ENCODE measurements at places on chromosomes 6 and 20.
A peak's percentile ranks its signal among the peaks of the same experiment; 100 is the strongest.

DNA sequence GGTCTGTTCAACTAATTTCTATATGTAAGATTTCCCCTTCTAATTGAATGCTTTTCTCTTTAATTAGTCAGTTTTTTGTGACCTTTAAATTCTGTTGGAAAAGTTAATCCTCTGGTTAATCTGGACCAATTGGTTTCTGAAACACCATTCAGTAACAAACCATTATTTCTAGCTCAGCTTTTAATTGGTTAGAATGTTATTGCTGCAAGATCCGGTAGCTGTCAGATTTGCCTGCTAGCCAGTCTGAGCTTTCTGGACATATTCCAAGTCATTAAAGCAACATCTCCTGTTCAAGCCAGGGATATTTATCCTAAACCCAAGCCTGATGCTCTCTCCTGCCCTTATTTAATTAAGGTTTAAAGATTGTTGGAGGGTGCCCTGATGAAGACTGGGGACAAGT, 55.1 kb upstream of the FBXL4 start:
- no peak for DNase-seq

DNA sequence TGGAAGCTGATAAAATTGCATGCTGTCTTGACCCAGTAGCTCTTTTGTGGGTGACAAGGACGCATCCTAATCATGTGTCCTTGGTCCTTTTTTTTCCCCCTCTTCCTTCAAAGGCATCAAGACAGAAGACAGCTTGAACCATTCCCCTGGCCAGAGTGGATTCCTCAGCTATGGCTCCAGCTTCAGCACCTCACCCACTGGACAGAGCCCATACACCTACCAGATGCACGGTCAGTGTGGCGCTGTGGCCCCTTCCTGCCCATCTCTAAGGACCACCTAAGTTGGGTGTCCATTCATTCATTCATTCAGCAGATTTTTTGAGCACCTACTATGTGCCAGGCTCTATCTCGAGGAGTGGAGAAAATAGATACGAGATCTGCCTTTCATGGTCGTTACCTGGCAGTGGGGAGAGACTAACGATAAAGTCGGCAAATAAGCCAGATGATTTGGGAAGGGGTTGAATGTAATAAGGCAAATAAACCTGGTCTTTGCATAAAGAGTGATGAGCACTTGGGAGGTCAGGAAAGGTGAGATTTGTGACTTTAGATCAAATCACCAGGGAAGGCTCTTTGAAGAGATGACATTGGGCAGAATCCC, 121.5 kb downstream of the EYA2 start:
- no peak for DNase-seq

GRCh38 chr6:50608421-50608820, 104.9 kb upstream of the TFAP2D start:
- no peak for DNase-seq

- DNase-seq: no peak
Measured at GRCh38 chr20:25859649-25860530, 163.2 kb upstream of the ZNF337 start.

GRCh38 chr20:53330601-53331140, 263.0 kb downstream of the ZNF217 start:
- DNase-seq: no peak

DNA sequence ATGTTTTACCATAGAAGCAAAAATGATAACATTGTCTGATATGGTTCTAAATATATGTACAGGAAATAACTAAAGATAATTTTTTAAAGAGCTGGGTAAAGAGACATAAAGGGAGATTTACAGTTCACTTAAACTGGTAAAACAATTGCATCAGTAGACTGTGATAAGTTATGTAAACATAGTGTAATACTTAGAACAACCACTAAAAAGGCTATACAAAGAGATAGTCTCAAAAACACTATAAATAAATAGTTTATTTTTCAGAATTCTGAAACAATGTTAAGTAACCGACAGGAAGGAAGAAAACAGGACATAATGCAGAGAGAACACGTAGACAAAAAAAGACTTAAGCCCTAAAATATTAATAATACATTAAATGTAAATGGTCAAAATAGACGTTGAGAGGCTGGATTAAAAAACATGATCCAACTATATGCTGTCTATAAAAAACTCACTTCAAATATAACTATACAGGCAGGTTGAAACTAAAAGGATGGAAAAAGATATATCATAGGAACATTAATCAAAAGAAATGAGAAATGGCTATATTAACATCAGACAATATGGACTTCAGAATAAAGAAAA, 32.7 kb upstream of the ATXN1 start:
- DNase-seq: no peak

GRCh38 chr6:35850208-35850607, 45.1 kb downstream of the LHFPL5 start:
- DNase-seq: no peak

DNA sequence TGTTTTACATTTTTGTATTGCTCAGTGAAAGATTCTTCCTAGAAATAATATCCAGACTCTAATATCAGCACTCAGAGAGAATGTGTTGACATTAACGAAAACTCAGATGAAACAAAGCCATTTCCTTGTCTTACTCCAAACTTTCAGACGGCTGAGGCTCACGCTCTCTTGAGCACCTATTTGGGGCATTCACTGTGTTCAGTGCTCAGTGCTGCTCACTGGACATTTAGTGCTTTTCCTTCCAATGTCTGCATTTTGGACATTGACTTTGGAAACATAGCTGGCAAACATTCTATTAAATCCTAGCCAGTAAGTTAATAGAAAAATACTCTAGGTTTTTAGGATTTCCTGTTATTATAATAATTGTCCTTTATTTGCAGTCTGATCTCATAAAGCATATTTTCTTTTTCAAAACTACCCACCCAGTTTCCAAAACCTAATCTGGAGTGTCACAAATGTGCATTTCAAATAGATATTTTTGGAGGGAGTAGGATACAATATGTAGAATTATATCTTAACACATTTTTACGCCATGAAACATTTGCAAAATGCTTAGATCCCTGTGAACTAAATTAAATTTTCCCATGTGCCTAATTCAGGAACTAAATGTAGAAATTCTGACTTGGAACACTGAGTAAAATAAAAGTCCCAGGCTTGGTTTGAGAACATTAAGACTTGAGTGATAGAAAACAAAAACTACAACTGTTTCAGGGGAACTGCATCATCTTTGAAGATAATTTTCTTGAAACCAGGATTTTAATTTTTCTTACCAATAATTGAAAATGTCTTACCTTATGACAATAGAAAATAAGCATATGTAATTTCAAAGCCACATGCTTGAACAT, 91.7 kb upstream of the B3GAT2 start:
- no peak for DNase-seq

- DNase-seq: no peak
Measured at GRCh38 chr6:35955970-35956369, 35.1 kb upstream of the SRPK1 start.

GRCh38 chr6:35305117-35305516, 7.5 kb downstream of the DEF6 start:
- DNase-seq: no peak

DNA sequence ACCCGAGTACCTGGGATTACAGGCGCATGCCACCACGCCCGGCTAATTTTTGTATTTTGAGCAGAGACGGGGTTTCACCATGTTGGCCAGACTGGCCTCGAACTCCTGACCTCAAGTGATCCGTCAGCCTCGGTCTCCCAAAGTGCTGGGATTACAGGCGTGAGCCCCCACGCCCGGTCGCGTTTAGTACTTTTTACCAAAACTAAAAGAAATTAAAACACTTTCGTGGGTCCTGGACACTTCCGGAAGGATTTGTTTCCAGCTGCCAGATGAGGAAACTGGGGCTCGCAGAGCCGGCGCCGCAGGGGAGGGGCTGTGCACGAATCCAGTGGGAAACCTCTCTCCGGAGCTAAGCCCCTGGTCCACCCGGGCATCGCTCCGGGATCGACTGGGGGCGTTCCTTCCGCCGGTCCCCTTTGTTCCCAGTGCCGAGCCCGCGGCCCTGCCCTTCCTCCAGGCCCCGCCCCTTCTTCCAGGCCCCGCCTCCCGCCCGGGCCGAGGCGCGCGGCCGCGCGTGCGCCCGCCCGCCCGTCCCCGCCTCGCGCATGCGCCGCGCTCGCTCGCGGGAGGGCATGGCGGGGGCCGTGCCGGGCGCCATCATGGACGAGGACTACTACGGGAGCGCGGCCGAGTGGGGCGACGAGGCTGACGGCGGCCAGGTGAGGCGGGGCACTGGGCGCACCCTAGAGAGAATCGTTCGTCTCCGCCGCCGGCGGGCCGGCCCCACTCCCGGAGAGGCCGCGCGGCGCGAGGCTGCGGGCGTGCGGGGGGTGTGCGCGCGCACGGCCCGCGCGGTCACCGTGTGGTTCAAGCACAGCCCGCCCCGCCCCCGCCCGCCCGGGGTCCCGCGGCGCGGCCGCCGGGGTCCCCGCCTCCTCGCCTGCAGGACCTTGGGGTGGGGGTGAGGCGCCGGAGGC, at the start of gene NELFCD:
NELFCD (plus strand) TSS at position 546 of the 917 bp plus-strand sequence; CDS start at position 600, 54 bp downstream.
- DNase-seq: peak; percentile 92

DNA sequence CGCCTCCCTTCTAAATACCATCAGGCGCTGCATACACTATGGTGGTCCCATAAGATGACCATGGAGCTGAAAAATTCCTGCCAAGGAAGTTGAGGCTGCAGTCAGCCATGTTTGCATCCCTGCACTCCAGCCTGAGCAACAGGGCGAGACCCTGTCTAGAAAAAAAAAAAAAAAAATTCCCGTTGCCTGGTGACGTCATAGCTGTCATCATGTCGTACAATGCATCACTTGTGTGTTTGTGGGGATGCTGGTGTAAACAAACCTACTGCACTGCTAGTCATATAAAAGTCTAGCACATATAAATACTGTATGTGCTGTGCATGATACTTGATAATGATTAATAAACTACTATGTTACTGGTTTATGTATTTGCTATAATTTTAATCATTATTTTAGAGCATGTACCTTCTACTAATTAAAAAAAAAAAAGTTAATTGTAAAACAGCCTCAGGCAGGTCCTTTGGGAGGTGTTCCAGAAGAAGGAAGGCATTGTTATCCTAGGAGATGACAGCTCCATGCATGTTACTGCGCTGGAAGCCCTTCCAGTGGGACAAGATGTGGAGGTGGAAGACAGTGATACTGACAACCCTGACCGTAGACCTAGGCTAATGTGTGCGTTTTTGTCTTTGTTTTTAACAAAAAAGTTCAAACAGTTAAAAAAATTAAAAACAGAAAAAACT, 132.6 kb downstream of the BANF2 start:
- DNase-seq: no peak

- DNase-seq: no peak
Measured at GRCh38 chr6:168634541-168635328, 193.8 kb downstream of the SMOC2 start.
